ENCODE measurements at places on chromosomes 11 and 22. TPM values are rescaled to one million over a fixed set of nuclear protein-coding genes. Genes with fewer than 3 reads are reported as not detected.

DNA sequence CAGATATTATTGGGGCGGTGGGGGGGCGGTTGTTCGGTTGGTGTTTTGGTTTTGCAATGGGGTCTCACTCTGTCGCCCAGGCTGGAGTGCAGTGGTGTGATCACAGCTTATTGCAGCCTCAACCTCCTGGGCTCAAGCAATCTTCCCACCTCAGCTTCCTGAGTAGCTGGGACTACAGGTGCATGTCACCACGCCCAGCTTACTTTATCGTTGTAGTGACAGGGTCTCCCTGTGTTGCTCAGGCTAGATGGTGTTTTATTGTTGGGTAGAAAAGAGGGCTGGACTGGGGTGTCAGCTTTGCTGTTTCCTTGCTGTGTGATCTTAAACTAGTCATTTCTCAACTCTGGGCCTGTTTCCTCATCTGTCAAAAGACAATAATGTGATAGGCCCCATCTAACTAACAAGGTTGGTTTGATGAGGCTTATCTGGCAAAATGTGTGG lies 17.5 kb upstream of the MYH9 start:
- no peak overlapping the region for H3K27ac ChIP-seq
- H3K4me1 ChIP-seq = peaks cover 10% of the 10 kb centered on the region
- no peaks in the 10 kb centered on the region for H3K36me3 ChIP-seq
- no peak overlapping the region for H3K4me3 ChIP-seq

GRCh38 chr11:99759787-99760186 lies 739.0 kb downstream of the CNTN5 start:
- DNase-seq = no peak
- H3K27me3 ChIP-seq = no peaks in the 10 kb centered on the region
- H3K4me1 ChIP-seq = no peaks in the 10 kb centered on the region
- no peak overlapping the region for H3K27ac ChIP-seq

DNA sequence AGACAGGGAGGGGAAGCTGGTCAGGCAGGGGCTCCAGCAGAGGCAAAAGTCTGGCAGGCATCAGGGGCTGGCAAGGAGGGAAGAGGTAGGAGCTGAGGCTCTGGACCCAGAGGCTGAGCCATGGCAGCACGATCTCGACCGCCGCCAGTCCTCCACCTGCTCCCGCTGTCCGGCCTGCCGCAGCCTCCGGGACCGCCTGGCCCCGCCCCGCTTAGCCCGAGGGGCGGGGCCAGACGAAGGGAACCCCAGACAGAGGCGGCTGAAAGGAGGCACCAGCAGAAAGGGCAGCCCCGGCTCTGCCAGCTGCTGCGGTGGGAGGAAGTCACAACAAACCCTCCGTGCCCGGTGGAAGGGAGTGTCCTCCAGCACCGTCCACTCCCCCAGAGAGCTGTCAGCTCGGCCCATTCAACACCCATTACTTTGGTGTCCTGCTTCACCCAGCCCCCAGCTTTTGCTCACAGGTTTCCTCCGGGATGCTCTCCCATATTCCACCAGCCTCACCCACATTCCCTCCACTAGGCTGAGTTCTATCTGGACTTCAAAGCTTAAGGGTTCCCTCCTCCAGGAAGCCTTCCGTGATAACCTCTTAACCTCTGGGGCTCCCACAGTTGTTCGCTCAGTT lies at the start of gene MFNG:
Gene MFNG, minus strand, starts transcription at position 161 of the 622 bp plus-strand sequence. CDS start 207 bp downstream, outside the sequence.
- H3K27ac ChIP-seq = peak within 1 kb of the TSS; percentile 72
- H3K4me3 ChIP-seq = peak within 1 kb of the TSS; percentile 25
- H3K4me1 ChIP-seq = peaks cover 32% of the 10 kb centered on the region
- H3K36me3 ChIP-seq = peaks cover 4% of the 10 kb centered on the region

DNA sequence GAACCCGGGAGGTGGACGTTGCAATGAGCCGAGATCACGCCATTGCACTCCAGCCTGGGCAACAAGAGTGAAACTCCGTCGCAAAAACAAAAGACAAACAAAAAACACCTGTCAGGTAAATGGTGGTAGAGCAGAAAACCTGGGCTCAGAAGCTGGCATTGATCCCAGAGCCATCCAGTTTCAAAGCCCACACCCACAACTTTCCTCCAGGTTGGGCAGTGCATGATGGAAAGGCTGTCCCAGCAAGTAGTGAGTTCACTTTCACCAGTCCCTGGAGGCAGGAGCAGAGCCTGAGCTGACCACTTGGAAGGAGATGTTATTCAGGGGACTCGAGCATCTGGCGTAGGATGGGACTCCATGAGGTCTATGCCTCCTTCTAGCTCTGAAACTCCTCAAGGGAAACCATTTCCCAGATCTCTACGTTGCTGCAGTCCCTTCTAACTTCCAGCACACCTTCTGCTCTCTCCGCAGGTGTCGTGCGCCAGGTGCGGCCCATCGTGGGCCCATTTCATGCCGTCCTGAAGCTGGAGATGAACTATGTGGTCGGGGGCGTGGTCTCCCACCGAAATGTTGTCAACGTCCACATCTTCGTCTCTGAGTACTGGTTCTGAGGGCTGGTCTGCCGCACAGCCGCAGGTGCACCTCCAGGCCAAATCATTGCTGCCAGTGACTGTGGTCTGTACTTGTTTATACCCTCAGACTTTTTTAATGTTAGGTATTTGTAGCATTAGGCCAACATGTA lies 71.6 kb upstream of the ATXN10 start:
- peaks cover 2% of the 10 kb centered on the region for H3K4me1 ChIP-seq
- peaks cover 11% of the 10 kb centered on the region for H3K36me3 ChIP-seq
- H3K4me3 ChIP-seq = no peak overlapping the region

GRCh38 chr11:2194877-2195755 lies 23.5 kb upstream of the TH start:
- no peak overlapping the region for H3K4me3 ChIP-seq
- no peaks in the 10 kb centered on the region for H3K36me3 ChIP-seq
- H3K4me1 ChIP-seq = peaks cover 34% of the 10 kb centered on the region
- H3K27ac ChIP-seq = no peak overlapping the region
- peak; percentile 74 for DNase-seq

- H3K4me1 ChIP-seq = no peaks in the 10 kb centered on the region
- no peak for DNase-seq
- no peaks in the 10 kb centered on the region for H3K36me3 ChIP-seq
- no peaks in the 10 kb centered on the region for H3K27me3 ChIP-seq
- H3K27ac ChIP-seq = no peak overlapping the region
Observed at GRCh38 chr22:21082248-21082647, 36.5 kb downstream of the LRRC74B start.

DNA sequence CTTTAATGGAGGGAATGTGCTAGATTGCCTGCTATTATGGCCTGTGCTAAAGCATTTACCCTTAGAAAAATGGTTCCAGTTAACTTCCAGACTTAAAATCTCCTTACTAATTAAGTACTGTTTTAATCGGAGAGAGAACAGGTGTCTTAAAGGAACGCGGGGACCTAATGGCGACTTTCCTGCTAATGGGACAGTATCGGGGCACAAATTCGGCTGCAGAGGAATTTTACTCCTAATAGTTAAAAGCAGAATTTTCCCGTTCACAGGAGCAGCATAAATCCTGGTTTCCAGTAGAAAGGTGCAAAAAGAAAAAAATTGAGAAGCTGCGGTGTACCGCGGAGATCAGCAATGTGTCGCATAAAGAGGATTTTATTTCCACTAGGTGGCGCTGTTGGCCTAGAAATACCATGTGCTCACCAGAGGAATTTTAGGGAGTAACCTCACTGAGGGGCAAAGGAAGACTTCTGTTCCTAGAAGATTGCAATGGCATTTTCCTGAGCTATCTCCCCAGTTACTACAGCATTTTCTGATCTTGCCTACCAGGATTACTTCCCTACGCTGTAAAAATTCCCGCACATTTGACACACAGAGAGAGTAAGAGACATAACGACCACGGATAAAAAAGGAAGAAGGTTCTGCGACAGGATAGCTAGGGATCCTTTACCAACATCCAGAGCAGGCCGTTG lies 44.5 kb downstream of the ZNF280B start:
- peak; percentile 71 for DNase-seq
- no peaks in the 10 kb centered on the region for H3K36me3 ChIP-seq
- H3K27me3 ChIP-seq = peaks cover 6% of the 10 kb centered on the region
- no peak overlapping the region for H3K27ac ChIP-seq
- H3K4me3 ChIP-seq = no peak overlapping the region
- H3K4me1 ChIP-seq = peaks cover 2% of the 10 kb centered on the region

DNA sequence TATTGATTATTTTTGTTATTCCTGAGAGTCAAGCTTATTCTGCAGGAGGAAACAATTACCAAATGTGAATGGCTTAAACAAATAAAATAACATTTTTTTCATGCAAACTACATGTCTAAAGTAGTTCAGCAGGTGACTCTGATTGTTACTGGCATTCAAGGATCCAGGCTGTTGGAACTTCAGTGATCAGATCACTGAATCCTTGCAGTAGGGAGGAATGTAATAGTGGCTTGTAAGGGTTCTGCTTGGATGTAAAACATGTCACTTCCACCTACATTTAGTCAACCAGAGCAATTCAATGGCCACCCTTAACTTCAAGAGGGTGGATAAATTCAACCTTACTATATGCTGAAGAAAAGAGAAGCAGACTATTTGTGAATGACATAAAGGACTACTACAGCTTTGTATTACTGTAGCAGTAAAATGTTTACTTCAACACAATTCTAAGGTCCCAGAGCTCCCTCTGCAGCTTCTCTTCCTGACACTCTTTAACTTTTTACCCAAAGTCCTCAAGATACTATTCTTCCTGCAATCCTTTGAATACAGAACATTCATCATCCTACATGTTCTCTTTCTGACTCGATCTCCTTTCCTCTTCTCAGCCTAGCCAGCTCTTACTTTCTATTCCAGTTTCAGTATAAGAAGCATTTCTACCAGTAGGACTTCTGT lies 284.0 kb downstream of the LRRC4C start:
- peak; percentile 4 for DNase-seq
- H3K27me3 ChIP-seq = no peaks in the 10 kb centered on the region
- H3K27ac ChIP-seq = no peak overlapping the region
- no peaks in the 10 kb centered on the region for H3K4me1 ChIP-seq

DNA sequence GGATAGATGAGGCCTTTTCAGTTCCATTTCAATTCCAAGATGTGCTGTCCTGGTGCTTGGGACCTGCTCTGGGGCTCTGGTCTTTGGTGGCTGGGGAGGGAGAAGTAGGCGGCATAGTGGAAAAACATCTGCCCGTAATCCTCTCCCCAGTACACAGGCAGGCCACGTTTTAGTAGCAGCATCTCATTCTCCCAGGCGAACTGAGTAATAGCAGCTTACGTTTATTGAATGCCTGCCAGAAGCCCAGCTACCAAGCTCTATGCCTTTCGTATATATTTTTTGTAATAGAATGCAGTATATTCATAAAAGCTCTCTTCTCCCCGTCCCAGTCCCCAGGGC lies 11.4 kb downstream of the ACO2 start:
- no peaks in the 10 kb centered on the region for H3K27me3 ChIP-seq
- DNase-seq = peak; percentile 62
- H3K4me3 ChIP-seq = no peak overlapping the region
- H3K36me3 ChIP-seq = peaks cover 11% of the 10 kb centered on the region
- peak overlapping the region; percentile 75 for H3K27ac ChIP-seq
- peaks cover 36% of the 10 kb centered on the region for H3K4me1 ChIP-seq

APOBEC3H gene
- total RNA-seq = not detected

TEAD1 gene
- 60.2 TPM for total RNA-seq

MRGPRX3 gene
- not detected for total RNA-seq

GPHA2 gene
- not detected for total RNA-seq

TSPAN32 gene
- 2.7 TPM for total RNA-seq

AQP11 gene
- 0.75 TPM for total RNA-seq

All from muscle of leg (tissue), 16 donors.